NCI-H226 (cell line): ENCODE measurements at places on chromosomes 16 and 17.
A peak's percentile ranks its signal among the peaks of the same experiment; 100 is the strongest.

GRCh38 chr17:77230436-77230830 lies 89.7 kb downstream of the SEC14L1 start:
- DNase-seq: no peak

- no peak for DNase-seq
Observed at GRCh38 chr17:75390982-75391381, 14.5 kb downstream of the GRB2 start.

DNA sequence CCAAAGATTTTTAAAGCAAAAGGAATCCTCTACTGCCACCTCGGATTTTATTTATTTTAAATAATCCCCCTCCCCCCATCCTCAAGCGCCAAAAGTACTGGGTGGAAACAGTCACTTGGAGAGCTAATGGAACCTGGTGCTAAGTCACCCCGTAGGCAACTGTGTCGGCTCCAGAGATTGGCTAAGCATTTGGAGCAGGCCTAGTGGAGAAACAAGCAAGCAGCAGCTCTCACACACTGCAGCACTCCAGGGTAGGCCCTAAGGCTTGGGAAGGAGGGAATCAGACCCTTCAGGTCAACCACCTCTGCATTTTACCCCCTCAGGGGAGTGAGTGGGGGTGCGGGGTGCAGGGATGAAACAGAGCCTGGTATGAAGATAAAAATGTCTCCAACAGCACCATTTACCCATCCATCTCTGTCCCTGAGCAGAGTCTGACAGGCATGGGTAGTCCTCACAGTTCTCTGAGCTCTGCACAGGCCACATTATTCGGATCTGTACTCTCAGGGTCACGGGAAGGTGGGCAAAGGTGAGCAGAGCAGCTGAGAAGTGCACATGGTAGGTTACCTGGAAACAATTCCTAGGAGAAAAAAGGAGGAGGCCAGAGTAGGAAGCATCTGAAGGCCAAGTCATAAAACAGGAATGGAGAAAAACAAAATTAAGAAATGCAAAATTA lies 27.2 kb upstream of the STAC2 start:
- DNase-seq: no peak

GRCh38 chr17:55444471-55445441 lies 23.1 kb upstream of the MMD start:
- no peak for DNase-seq

DNA sequence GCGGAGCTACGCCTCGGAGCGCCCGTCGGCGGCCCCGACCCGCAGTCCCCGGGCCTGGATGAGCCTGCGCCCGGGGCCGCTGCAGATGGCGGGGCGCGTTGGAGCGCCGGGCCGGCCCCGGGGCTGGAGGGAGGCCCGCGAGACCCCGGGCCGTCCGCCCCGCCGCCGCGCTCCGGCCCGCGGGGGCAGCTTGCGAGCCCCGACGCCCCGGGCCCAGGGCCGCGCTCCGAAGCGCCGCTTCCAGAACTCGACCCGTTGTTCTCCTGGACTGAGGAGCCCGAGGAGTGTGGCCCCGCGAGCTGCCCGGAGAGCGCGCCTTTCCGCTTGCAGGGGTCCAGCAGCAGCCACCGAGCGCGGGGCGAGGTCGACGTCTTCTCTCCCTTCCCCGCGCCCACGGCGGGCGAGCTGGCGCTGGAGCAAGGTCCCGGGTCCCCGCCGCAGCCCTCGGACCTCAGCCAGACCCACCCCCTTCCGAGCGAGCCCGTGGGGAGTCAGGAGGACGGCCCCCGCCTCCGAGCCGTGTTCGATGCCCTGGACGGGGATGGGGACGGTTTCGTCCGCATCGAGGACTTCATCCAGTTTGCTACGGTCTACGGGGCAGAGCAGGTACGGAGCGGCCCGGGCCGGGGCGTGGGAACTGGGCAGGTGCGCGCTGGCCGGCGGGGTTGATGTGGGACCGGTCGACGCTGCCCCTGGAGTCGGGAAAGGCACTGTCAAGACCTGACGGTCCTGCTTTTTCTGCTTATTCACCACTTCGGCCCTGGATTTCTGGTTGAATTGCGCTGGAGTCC lies 861 bp downstream of the RAB11FIP3 start:
- no peak for DNase-seq

DNA sequence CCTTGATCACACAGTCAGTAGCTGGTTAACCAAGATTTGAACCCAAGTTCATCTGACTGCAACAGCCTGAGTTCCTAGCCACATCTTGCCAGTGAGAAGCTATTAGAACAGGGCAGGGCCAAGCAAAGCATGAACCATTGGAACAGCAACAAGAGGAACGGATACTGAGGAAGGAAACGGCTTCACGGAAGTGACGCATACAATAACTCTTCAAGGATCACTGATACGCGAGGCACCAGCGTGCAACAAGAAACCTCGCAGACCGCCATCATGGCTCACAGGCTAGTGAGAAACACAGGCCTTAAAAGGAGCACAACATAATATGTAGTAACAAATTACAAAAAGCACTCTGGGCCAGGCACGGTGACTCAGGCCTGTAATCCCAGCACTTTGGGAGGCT lies 114.9 kb downstream of the CDYL2 start:
- no peak for DNase-seq

GRCh38 chr16:71479420-71479819 lies 9.7 kb downstream of the ZNF19 start:
- DNase-seq: no peak

- no peak for DNase-seq
Observed at GRCh38 chr16:86436466-86437185, 73.7 kb upstream of the FOXF1 start.

DNA sequence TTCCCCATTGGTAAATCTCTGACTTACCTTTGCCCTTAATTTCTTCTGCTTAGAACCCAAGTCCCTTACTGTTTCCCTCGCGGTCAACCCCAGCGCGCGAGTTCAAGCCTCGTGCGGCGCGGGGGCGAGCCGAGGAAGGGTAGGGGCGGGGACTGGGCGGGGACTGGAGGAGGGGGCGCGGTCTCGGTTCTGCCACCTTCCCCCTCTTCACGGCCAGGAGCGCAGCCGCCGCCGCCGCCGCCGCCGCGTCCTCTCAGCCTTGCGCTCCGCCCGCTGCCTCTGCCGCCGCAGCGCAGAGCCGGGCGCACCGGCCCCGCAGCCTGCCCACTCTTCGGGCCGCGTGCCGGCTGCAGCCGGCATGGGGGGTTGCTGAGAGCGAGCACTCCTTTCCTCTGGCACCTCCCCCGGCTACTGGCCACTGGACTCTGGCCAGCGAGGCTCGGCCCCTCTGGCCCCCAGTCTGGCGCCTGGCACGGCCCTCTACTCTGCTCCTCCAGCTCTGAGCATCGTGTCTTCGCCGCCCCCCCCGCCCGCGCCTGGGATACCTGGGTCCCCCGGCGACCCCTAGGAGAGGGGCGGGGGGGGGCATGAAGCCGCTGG lies at the start of gene RAPGEFL1:
Gene RAPGEFL1 (plus strand): TSS at position 196 of the 600 bp plus-strand sequence. CDS start 392 bp downstream, at position 588.
- peak; percentile 76 for DNase-seq
